ENCODE measurements at places on chromosomes 1 and 21.

DNA sequence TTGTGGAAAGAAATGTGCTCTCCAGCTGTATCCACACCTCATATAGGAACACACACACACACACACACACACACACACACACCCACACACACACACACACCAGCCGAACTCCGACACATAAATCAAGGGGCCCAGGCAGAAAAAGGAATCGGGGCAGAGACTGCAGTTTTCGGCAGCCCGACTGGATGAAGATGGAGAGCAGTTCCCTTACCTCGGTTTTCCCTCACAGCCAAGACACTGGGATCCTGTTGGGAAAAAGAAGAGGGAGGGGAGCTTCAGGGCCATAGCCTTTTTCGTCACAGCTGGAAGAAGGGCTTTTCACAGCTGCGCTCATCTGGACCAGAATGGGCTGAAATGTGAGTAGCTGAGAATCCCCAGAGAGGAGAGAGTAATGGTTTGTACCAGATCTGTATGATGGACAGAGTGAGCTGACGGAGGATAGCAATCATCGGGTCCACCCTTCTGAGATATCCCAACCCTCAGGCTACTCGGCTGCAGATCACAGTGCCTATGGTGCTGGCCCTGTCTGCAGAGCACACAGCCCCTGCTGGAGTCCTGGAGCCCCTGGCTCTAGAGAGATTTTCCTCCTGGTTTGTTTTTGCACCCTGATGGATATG is 37.7 kb downstream of the PIK3C2B start:
- no peak for DNase-seq

GRCh38 chr1:94820936-94821335 is 779 bp downstream of the SLC44A3 start:
- no peak for DNase-seq

- no peak for DNase-seq
Observed at GRCh38 chr1:246492611-246493245, 14.4 kb downstream of the SMYD3 start.

GRCh38 chr21:32590130-32590529 is 4.8 kb upstream of the TCP10L start:
- no peak for DNase-seq
